ENCODE measurements at places on chromosomes 4 and X.

DNA sequence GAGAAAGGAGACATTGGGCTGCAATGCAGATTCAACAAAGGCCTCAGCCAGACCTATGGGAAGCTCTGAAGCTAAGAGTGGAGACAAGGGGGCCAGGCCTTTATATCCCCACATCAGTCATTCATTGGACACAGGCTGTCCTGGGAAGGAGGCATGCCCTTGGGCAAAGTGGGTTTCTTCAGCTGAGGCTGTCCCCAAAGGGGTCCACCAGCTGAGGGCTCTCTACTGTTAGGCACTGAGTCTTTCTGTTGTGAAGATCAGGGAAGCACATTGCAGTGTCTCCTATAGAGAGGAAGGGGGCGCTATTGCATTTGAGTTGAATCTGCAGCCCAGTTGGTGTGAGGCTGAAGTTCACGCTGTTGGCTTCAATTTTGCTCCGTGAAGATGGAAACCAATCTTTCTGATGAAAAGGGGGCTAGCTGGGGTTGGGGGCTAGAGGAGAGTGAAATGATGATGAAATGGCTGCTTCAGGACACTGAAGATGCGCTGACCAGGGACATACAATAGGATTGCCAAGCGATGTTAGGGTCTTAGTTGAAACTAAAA lies 48.0 kb downstream of the SLC25A5 start:
- peak; percentile 39 for DNase-seq

DNA sequence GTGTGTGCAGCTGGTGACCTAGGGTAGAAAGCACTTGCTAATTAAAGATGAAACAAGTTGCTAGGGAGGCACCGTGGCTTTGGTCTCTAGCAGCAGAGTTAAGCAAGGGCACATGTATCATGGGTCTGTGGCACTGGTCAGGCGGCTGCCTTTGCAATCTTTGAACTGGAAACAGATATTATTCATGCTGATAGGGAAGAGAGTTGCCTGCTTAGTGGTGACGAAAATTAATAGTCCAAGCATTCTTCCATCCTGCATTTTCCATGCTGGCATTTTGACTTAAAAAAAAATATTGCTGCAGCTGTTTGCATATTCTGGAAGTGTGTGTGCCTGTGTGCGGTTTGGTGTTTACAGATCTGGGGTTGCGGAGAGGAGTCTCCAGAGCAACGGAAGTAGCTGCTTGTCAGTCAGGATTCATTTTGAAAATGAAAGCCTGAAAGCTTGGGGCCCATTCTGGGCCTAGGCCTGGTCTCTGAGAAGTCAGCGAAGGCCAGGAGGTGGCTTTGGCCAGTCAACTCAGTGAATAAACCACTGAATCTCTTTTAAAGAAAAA lies 2.3 kb upstream of the SOWAHD start:
- DNase-seq, result no peak

DNA sequence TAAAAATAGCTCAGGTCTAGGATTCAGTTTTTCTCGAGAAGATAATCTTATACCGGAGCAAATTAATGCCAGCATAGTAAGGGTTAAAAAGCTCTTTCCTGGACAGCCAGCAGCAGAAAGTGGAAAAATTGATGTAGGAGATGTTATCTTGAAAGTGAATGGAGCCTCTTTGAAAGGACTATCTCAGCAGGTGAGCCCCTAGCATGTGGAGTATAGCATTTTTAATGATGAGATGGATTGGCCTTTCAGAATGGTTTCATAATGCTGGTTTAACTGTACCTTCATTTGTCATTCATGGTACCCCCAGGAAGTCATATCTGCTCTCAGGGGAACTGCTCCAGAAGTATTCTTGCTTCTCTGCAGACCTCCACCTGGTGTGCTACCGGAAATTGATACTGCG lies 79.4 kb downstream of the SLC10A6 start:
- DNase-seq, result no peak

GRCh38 chr4:26083987-26084386 lies 170.0 kb downstream of the SMIM20 start:
- peak; percentile 72 for DNase-seq

GRCh38 chr4:4845027-4845426 lies 14.4 kb upstream of the MSX1 start:
- no peak for DNase-seq

- no peak for DNase-seq
These were observed 8.0 kb downstream of the CTBP1 start for GRCh38 chr4:1240721-1241465.

GRCh38 chr4:94831607-94832006 lies 73.9 kb downstream of the BMPR1B start:
- DNase-seq, result no peak

DNA sequence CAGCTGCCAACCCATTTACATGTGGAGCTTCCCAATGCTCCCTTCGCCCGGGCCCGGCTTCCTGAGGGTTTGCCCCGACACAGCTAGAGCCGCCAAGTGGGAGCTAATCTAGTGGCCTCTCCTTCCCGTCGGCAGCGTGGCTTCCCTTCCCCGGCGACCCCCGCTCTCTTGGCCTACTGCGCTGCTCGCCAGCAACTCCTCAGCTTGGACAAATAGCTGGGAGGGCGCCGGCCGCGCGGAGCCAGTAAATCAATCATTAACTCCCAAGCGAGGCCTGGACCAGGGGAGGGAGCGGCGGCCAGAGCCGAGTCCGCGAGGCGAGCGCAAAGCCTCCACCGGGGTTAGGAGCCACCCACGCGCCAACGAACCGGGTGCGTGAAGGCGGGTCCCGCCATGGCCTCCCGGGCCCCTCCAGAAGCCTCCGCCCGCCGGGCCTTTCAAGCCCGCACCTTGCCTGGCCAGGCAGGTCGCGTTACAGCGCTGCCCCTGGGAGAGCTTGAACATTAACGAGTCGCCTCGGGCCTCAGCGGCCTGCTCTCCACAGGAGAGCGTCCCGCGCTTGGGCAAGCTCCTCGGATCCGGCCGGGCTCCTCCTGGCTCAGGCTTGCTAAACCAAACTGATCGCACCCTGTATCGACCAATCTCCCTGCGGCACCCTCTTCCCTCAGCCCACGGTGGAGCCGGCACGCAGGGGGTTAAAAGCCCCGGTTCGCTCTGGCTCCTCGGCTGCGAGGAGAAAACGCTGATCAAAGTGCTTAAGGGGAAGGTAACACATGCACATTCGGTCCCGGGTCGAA lies 10.6 kb upstream of the BCOR start:
- no peak for DNase-seq

- no peak for DNase-seq
These were observed 28.3 kb downstream of the PRDM8 start for GRCh38 chr4:80225595-80225994.

DNA sequence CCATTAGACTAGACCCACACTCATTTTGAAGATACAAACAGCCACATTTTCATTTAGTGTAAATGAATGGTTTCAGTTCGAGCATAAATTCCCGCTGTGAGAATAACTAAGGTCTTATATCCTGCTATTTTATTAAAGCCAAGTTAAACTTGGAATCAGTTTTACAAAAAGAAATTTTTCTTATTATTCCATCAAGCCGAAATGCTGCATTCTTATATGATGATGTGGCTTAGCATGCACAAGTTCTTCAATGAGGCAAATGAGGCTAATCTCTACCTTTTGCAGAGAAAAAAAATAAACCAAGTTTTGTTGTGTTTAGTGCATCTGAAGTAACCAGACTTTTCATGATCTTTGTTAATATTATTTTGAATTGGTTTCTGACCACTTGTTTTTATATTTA lies 953.9 kb upstream of the PCDH10 start:
- no peak for DNase-seq

DNA sequence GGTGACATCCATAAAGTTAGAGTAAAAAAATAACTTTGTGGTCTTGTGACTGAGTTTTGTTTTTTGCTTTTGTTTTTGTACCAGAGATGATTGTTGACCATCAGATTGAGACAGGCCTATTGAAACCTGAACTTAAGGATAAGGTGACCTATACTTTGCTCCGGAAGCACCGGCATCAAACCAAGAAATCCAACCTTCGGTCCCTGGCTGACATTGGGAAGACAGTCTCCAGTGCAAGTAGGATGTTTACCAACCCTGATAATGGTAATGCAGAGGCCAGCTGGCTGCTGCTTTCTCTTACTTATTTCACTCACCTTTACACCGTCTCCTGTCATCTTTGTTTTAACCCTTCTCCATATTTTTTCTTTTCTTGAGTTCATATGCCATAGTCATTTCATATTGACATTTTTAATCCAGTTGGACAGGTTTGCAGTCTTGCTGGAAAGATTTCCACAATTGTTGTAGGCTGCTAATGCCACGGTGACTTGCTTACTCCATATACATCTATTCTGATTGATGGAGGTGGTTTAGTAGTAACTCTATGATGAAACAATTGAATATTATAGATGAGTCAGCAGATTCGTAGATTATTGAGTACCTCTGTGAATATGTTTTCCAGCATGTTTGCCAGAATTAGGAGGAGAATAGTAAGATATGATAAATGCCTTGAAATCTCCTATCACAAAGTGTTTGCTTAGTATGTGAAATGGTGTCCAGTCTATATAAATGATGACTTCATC lies 18.3 kb downstream of the SLC4A4 start:
- DNase-seq, result no peak

- no peak for DNase-seq
These were observed 38.2 kb downstream of the ETDC start for GRCh38 chrX:135347381-135348016.

DNA sequence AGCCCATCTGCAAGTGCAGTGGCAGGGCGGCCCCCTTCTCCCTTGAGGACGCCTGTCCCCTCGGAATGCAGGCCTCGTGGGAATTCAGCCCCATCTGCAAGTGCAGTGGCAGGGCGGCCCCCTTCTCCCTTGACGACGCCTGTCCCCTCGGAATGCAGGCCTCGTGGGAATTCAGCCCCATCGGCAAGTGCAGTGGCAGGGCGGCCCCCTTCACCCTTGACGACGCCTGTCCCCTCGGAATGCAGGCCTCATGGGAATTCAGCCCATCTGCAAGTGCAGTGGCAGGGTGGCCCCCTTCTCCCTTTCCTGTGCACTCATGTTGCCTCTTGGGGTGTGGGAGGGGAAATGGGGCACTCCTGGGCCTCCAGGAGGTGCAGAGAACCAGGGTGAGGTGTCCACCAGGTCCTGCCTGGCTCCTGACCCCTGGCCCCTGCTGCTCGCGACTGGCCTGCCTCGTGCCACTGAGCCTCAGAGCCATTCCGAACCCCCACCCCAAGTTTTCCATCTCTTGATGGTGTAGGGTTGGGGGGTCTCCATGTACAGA lies 6.8 kb upstream of the SLC26A1 start:
- no peak for DNase-seq

GRCh38 chr4:8103421-8104390 lies 54.9 kb downstream of the ABLIM2 start:
- DNase-seq, result no peak

GRCh38 chrX:13091111-13091765 lies 46.8 kb upstream of the FAM9C start:
- no peak for DNase-seq

- peak; percentile 88 for DNase-seq
These were observed 127.9 kb downstream of the KLHL8 start for GRCh38 chr4:87092389-87093141.

GRCh38 chr4:22884157-22884556 lies 191.4 kb downstream of the GBA3 start:
- no peak for DNase-seq

GRCh38 chr4:63607169-63607872 lies 801.9 kb downstream of the TECRL start:
- no peak for DNase-seq

DNA sequence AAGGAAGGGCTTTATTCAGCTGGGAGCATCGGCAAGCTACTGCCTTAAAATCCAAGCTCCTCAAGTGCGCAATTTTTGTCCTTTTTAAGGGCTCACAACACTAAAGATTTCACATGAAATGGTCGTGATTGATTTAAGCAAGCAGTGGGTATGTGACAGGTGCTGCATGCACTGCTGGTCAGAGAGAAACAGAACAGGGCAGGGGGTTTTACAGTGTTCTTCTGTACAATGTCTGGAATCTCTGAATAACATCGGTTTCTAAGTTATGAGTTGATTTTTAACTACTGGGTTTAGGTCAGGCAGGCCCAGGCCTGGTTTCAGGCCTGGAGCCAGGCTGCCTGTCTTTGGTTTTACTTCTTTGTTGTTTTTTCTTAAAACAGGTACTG lies 6.0 kb downstream of the UGT2B17 start:
- DNase-seq, result no peak

GRCh38 chr4:31220921-31221320 lies 500.8 kb downstream of the PCDH7 start:
- no peak for DNase-seq

DNA sequence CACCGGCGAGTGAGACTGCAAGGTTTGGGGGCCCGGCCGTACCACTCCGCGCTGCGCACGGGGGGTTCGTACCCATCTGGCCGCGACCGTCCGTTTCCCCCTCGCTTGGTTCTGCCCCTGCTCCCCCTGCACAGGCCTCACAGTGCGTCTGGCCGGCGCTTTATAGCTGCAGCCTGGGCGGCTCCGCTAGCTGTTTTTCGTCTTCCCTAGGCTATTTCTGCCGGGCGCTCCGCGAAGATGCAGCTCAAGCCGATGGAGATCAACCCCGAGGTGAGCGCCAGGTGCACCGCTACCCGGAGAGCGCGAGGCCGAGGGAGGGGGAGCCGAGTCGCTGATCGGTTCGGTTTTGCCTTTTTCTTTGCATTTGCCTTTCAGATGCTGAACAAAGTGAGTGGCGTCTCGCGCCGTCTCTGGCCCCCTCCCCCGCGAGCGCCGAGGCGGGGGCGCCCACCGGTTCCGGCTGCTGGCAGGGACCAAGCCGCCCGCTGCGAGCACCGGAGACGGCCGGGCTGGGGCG lies at the start of gene UCHL1:
TSS of gene UCHL1 (plus strand) at position 189 of the 517 bp plus-strand sequence. CDS start at position 238, 49 bp downstream.
- no peak for DNase-seq

GRCh38 chr4:150325872-150326271 lies 247.6 kb downstream of the DCLK2 start:
- DNase-seq, result peak; percentile 46

GRCh38 chr4:85728464-85728863 lies 253.5 kb downstream of the ARHGAP24 start:
- no peak for DNase-seq

DNA sequence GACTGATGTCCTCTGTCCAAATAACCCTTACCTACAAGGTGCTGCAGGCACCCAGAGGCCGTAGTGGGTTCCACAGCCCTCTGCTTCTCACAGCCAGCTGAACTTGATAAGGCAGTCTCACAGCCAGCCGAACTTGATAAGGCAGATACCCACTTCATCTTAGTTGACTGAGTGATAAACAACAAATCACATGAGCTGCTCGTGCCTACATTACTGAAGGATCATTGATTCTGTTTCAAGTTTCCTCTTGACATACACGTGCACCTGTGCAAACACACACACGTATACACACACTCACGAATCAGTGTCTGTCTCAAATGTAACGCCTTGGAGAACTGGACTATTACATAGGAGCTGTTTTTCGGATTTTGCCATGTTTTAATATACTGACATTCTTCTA lies 276.3 kb downstream of the DCTD start:
- DNase-seq, result no peak

GRCh38 chrX:34379891-34380290 lies 247.8 kb upstream of the FAM47A start:
- DNase-seq, result no peak

DNA sequence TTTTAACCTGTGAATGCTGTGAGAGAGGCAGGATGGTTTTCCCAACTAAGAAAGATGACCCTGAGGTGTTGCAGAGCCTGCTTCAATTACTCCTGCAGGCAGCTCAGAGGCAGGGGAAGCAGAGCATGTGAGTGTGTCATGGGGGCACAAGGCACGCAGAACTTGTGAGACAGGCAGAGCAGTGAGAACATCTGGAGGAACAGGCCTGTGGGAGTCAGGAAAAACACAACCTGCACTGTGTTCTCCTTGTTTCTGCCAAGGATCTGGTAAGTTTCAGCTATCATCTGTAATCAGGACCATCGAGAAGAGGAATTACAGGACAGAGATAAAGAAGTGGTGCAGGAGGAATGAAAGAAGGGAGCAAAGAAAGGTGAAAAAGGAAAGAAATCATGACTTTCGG lies 741.8 kb upstream of the INTU start:
- DNase-seq, result no peak

Data from urothelium cell line (cell line).